ENCODE measurements at places on chromosomes 2 and 18.

DNA sequence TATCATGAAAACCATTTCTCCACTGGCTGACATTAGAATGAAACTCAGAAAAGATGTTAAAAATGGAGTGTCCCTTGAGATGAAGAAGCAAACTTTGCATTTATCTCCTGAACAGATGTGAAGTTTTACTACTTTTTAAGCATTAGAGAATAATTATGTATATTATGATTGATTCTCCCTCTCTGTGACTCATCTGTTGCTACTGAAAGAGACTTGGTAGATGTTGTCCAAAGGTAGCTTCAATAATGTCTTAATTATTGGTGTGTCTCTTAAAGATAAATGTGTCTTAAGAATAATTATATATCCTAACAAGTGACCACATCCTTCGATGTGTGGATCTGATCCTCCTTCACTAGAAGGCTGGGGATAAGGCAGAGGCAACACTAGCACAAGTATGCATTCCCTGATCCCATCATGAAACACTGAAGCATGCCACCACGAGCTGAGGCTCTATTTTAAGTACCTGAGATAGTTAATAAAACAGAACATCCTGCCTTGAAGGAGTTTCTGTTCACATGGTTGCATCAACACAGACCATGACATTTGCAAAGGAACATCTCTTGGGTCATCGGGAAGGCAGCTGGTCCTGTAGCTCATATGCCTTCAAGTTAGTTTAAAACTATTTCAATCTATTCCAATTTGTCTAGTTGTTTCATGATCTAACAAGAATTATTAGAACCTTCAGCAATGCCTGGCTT is 15.5 kb downstream of the RND3 start:
- DNase-seq, result no peak

- no peak for DNase-seq
Observed at GRCh38 chr2:56705713-56706112, 521.9 kb downstream of the CCDC85A start.

DNA sequence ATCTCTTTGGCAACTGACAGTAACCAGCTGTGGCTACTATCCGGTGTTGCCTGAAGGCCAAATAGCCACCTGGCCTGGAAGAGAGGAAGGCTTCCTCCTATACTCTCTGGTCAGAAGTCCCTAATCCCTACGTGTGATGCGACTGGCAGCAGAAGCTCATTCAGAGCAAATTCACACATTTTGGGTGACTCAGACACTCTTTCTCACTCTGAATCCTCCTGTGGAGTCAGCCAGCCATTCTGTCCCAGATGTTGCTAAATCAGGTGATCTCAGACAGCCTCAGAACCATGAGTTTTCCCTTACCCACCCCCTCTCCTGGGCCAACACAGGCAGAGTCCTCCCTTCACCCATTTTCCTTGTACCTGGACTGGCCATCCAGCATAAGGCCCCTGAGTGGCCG is 34.7 kb downstream of the CFAP53 start:
- no peak for DNase-seq

DNA sequence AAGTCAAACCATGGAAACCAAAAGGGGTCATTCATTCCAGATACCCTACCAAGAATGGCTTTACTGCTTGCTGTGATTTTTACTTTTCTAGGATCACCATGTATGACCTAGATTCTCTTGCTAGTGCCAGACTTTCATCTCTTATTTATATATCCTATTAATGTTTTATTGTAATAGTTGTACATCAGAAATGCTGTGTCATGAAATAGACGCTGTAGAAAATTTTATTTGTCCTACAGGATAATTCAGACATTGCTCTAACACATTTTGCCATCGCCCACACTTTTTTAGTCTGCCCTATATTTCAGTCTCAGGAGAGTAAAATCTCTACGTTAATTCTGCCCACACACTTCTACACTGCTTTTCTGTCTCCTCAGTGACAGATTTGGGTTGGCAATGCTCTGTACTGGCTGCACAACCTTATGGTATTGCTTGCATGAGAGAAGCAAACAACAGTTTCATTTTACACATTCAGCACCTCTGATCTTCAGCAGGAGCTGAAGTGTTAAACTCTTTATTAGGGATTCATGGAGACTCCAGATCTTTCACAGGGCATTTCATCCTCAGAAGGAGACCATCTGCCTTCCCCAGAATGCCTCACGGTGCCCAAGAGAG is 871.8 kb upstream of the CHAC2 start:
- DNase-seq, result no peak

DNA sequence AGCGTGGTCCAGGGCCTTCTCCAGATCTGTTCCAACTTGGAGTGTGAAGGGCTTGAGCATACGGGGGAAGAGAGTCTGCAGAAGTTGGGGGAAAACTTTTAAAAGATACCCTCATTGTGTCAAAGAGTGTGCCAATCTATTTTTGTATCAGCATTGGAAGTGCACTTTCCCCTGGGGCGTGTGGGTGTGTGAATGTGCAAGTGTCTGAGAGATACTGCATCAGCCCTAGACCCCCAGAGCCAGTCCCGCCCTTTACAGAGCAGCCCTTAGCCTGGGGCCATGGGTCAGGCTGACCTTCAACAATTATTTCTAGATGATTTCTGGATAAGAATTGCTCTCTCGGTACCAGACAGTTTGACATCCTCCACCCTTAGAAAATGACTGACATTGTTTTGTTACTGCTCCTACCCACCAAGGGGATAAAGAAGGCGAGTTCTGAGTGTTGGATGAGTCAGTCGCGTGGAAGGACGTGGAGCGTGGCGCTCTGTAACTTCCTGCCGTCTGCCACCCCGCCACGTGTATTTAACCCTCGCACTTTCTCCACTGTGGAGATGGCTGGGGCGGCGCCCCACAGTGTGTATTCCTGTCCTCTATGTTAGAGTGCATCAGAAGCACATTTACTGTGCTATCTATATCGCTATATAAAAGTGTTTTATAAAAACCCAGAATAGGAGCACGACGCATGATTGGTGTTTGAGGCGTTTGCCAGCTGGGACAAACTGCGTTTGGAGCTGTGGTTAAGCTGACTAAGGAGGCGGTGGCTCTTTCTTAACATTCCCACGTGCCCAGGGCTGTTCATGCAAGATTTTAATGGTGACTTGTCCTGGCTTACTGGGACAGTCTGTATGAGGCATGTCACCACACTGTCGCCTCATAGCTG is 122.6 kb downstream of the CABLES1 start:
- DNase-seq, result no peak

DNA sequence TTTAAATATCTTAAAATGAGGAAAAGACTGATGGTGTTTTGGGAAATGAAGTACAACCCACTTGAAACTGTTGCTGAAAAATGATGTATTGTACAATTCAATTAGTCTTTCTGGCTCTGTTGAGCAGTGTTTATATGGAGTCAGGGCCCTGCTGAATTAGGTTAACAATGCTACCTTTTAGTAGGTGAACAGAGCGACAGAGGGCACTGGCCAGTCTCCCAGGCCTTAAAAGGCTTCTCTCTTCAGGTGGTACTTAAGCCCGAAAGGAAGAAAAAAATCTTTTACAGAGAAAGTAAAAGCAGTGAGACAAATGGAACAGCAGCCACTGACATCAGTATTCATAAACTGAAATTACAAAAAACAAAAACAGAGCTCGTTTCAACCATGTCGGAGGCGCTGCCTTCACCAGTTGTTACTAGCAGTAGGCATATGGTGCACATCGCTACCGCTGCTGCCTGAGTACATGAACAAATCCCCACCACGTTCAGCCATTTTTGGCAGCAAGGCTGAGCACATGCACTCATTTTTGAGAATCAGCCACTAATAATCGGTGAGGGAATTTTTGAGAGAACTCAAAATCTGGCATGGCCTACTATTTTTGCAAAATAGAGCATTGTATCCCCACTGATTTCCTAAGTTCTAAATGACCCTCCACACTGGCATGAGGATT is 91.8 kb downstream of the PLEKHM3 start:
- DNase-seq, result no peak

DNA sequence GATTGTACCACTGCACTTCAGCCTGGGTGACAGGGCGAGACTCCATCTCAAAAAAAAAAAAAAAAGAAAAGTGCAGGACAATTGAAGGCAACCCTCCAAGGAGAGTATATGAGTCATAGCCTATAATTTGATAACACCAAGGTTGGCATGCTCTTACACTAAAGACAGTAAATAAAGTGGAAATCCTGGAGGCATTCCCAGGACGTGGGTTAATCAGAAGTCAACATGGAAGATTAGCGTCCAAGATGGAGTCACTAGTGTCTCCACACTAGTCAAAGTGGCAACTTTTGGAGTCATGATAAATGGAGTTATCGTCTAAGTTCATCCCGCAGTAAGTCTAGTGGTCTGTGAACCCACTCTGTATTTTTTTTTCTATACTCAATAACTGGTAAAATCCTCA is 21.2 kb upstream of the UGGT1 start:
- no peak for DNase-seq

DNA sequence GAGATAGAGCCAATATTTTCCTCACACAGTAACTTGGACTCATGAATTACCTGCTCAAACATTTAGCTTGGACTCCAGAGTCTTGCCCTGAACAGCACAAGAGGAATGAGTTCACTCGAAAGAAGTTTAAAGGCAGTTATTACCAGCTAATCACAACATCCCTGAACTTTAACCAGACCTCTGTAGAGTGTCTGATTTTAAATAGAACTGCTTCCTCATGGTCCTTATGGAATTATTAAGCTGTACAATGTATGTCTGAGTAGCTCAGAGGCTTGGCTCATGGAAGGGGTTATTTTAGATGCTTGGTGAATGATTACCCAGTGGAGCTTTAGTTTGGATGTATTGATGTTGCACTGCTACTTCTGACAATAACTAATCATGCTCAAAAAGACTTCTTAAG is 183.1 kb downstream of the FMNL2 start:
- DNase-seq, result no peak

GRCh38 chr2:176080540-176081375 is 3.0 kb downstream of the EVX2 start:
- DNase-seq, result no peak

DNA sequence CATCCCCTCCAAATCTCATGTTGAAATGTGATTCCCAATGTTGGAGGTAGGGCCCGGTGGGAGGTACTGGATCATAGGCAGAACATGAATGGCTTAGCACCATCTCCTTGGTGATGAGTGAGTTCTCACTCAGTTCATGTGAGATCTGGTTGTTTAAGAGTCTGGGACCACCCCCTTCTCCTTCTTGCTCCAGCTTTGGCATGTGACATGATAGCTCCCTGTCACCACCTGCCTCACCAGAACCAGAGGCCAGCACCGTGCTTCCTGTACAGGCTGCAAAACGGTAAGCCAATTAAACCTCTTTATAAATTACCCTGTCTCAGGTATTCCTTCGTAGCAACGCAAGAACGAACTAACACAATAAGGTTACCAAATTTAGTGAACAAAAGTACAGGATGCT is 95.4 kb downstream of the ZBTB7C start:
- no peak for DNase-seq

DNA sequence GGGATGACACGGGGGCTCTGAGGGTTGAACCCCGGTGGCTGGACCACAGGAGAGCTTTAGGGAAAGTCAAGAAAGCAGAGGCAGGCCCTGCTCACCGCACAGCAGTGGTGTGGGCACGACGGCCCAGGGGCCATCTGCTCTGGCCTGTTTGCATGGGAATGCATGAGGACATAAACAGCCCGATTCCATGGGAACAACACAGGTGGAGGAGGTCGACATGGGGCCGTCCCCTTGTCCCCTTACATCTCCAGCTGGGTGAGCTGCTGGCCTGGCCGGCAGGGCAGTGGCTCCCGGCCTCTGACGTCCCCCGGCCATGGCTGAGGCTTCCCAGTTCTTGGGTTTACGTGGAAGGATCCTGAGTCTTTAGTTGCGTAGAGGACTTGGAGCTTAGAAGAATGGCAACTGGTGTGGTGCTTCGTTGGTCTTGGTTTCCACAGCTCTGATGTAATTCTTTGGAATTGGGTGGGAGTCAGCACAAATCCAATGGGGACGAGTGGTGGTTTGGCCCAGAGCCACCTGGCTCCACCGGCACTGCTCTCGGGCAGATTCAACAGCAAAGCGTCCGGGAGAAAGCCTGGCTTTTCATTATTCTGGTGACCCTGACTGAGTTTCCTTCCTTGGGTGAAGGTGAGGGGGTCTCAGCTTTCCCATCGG is 98.3 kb upstream of the HDAC4 start:
- no peak for DNase-seq

DNA sequence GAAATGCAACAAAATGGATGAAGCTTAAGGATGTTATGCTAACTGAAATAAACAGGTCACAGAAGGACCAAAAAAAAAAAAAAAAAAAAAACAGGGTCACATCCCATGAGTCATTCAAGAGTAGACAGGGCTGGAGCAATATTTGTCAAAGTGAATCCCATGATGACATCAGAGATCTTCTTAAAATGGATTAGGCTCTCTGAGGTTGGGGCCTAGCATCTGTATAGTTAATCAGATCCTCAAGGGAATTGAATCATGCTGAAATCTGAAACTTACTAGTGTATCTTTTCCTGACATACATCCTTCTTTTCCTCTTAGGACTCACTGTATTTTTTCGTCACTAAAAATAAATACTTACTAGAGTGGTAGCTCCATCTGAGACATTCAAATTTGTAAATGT is 380.6 kb upstream of the NXPH2 start:
- DNase-seq, result no peak

GRCh38 chr2:85712336-85712735 is 18.2 kb downstream of the GNLY start:
- no peak for DNase-seq

Data from iPS DF 6.9 (cell line).